Jurkat, Clone E6-1 (cell line): ENCODE measurements at places on chromosomes 3 and 15.

- no peak for DNase-seq
Measured at GRCh38 chr3:50164984-50165909, 10.1 kb downstream of the SEMA3F start.

DNA sequence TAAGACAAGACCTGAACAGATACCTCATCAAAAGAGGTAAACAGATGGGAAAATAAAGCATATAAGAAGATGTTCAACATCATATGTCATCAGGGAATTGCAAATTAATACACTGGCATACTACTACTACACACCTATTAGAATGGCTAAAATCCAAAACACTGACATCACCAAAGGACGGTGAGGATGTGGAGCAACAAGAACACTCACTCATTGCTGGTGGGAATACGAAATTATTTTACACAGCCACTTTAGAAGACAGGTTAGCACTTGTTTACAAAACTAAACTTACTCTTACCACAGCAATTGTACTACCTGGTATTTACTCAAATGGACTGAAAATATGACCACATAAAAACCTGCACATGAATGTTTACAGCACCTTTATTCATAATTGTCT is 119.6 kb downstream of the GSK3B start:
- DNase-seq: no peak

DNA sequence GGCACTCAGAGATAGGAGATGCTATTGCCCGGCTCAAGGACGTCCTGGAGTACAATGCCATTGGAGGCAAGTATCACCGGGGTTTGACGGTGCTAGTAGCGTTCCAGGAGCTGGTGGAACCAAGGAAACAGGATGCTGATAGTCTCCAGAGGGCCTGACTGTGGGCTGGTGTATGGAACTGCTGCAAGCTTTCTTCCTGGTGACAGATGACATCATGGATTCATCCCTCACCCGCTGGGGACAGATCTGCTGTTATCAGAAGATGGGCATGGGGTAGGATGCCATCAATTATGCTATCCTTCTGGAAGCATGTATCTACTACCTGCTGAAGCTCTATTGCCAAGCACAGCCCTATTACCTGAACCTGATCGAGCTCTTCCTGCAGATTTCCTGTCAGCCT is 26.4 kb downstream of the BCL2A1 start:
- DNase-seq: no peak

DNA sequence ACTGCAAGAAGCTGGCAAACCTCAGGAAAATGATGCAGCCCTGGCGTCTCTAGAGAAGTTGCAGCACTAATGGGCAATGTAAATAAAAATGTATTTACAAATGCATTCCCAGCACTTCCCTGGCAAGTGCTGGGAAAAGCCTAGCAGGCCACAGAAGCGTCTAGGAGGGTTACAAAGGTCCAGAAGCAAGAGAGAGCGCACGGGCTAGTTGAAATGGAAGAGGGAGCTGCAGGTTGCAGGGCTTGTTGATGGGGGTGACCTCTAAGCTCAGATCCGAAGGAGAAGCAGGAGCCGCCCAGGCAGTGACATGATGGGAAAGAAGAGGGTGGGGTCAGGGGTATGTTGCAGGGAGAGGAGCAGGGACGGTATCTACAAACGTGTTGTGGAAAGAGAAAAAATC is 2.7 kb upstream of the KNL1 start:
- DNase-seq: no peak

GRCh38 chr3:152385761-152386160 is 117.0 kb downstream of the MBNL1 start:
- no peak for DNase-seq

DNA sequence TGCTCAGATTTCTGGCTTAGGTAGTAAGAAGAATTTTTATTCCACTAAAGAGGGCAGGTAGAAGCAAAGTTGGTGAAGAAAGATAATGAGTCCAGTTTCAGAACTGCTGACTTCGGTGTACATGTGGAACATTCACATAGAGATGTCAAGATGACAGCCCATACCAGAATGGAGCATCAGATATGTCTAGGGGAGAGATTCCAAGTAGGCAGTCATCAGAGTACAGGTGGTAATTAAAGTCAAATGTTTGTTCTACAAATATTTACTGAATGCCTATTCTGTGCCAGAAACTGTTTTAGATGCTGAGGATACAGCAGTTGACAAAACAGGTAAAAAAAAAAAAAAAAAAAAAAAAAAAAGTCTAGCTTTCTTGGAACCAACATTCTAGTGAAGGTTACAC is 81.9 kb downstream of the FGF12 start:
- DNase-seq: no peak

DNA sequence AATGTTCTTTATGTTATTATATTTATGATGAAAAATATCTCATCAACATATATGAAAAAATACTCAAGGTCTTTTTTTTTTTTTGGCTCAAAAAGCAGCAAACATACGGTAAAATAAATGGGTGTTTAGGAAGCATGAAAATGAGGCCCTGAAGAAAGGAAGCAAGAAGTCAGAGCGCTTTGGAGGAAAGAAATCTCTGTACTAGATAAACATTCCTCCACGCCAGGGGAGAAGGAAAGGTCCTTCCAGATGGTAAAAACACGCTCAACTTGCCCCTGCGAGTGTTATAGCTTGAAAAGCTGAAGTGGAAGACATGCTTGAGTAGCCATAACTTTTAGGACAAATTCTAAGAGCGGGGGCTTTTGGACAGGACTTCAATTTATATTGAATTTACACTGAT is 52.9 kb downstream of the FEM1B start:
- no peak for DNase-seq

DNA sequence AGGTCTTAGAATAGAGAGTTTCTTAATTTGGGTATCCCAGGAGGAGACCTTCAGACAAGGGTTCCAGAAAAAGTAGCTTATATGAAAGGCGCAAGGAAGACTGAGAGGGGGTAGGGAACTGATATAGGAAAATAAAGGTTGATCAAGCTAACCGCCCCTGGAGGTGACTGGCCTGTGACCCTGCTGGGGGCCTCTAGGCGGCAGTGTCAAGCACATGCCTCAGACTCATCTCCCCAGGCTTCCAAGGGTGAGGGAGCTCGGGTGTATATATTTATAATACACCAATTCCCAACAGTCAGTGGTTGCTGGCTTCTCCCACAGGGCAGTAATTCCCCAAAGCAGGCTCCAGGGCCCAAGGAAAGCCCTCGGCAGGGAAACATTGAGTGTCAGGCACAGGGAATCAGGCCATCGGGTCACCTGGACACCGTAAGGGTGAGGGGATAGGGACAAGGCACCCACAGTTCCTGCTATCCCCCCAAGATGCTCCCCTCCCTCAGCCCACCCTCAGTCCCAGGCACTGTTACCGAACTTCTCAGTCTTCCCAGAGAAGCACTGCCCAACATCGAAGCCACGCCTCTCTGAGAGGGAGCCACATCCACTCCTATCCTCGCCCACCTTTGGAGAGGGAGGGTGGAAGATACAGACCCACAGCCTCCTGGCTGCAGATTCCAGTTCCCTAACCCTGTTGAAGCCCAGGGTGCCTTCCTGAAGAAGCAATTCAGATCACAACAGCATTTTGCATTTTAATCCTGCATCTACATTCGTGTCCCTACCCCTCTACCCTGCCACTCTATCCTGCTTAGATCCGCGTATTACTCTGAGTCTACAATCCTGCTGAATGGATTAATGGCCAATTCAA is 19.5 kb upstream of the CAV3 start:
- no peak for DNase-seq

DNA sequence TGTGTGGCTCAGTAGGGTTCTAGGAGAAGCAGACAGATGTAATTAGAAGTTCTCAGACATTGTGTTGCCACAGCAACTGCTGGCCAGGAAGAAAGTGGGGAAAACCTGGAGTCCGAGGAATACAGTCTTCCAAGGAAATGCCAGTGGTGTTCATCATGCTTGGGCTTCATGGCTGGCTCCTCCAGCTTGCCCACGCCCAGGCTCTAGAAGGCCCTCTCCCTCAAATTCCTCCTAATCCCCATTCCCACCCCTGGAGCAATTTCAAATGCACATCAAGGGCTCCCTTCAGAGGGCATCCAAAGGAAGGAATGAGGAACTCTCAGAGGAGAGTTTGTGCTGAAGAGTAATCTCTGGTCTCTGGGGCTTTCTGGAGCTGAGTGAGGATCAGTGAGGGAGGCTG is 21.9 kb downstream of the FSTL1 start:
- no peak for DNase-seq

DNA sequence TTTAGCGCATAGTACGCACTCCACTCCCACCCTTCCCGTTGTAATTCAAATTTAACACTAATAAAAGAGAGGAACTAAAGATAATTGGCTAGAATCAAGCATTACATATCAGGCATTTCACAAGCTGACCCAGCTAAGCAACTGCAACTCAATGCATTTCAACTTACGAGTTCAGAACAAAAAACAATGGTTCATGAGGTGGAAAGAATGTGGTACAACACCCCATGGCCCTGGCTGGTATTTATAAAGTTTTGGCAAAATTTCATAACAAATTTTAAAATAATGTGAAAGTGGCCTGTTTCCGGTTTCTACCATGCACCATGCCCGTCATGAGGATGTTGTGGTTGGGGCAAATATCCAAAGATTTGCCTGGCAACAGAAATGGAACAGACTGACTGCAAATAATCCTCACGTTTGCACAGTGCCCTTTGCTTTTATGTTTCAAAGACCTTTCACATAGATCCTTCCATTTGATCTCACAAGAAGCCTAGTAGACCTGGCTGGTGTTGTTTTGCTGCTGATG is 455.3 kb upstream of the NR2F2 start:
- peak; percentile 39 for DNase-seq

DNA sequence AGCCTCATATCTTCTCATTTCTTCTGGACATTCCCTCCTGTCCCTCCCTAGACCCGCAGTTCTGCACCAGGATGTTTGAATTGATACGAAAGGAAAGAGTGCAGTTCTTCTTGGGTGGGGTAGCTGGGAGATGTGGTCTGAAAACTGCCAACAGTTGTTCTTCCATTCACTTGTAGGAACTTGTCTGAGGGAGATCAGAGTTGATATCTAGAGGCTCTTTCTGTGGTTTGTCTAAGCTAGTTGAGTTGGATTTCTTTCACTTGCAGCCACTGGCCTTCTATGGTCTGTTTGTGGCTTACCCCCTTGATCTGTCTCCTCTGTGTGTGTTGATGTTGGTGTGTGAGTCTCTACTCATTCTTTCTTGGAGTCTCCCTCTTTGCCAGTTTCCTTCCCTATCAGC is 42.5 kb upstream of the PIK3CB start:
- no peak for DNase-seq

GRCh38 chr15:42984493-42985034 is 64.0 kb upstream of the TTBK2 start:
- DNase-seq: no peak

- no peak for DNase-seq
Measured at GRCh38 chr3:8561370-8561769, 59.7 kb downstream of the LMCD1 start.

GRCh38 chr3:189270248-189270832 is 98.6 kb downstream of the TPRG1 start:
- peak; percentile 22 for DNase-seq

DNA sequence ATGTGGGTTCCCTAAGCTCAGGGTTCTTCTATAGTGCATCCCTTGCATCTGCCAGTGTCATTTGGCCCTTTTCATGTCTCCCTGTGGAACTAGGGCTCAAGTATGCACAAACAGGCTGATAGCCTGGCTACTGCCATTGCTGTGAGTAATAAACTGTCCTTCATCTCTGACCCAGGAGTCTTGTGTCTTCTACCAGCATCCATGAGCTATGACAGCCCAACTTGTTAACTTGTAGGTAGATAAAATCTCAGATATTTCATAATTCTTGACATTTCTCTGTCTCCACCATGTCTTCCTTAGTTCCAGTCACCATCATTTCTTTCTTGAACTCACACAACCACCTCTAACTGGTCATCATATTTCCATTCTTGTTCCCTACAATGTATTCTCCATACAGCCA is 19.5 kb upstream of the BCL2L10 start:
- DNase-seq: no peak

DNA sequence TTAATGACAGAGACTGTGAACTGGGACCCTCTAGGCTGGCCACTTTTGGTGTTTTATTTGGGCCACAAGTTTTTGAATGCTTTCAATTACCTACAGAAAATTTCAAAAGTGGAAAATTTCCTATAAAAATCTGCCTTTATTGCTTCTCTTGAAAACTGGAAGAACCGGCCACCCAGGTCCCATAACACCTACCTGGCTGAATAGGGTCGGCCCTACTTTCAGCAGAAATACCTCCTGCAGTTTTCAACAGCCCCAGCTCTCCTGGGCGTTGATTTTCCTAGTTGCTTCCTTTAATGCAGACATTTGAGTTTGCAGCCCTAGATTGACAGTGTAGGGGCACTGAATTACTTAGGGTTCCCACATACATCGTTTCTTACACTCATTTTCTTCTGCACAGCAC is 719 bp upstream of the SRPRB start:
- DNase-seq: no peak

DNA sequence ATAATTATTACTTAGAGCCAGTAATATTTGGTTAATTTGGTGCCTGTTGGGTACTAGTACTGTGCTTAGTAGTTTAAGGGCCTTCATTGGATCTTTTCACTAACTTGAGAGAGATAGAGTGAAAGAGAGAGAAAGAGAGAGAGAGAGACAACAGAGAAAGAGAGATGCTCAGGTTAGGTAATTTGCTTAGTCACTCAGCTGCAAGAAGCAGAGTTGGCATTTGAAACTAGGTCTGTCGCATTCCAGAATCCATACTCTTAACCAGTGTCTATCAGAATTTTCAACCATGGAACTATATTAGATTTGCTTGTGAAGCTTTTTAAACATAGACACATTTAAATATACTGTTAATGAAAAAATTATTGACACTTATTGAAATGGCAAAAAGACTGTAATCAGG is 31.1 kb upstream of the NUDT16 start:
- DNase-seq: no peak

GRCh38 chr3:185737740-185738680 is 86.8 kb downstream of the IGF2BP2 start:
- no peak for DNase-seq

DNA sequence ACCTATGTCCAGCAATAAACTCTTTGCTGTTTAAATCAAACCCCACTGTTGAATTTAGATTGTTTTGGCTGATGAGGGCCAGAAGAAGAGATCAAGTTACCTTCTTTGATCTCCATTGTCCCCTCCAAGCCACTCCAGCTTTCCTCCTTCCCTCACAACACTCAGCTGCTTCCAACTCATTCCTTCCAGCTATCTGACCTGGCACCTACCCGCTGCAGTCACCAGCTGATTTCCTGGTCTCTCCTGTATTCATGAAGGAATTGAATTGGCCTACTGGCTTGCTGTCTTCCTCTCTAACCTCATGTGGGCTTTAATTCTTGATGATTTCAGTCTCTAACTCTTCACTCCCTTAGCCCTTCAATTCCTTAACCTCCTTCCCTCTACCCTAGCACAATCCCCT is 40.8 kb upstream of the ABHD17C start:
- DNase-seq: no peak
